ENCODE measurements at places on chromosomes 2 and 18.

DNA sequence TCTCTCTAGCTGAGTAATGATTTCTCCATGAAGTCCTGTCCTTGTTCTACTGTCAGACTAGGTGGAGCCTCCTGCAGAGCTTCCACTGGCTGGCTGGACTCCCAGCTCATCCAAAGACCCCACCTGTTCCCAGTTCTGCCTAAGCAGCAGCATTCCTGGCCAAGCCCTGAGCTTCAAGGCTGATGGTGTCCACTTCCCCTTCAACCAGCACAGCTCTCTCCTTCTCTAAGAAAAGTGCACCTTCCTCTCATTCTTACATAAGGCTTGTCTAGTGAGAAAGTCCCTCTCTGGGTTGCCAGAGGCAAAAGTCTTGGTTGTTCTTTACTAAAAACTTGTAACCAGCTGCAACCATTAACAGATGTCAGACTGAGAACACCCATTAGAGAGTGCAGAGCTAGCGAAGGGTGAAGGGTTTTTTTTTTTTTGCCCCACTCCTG, 58.9 kb downstream of the CXCR4 start:
- no peak for DNase-seq

DNA sequence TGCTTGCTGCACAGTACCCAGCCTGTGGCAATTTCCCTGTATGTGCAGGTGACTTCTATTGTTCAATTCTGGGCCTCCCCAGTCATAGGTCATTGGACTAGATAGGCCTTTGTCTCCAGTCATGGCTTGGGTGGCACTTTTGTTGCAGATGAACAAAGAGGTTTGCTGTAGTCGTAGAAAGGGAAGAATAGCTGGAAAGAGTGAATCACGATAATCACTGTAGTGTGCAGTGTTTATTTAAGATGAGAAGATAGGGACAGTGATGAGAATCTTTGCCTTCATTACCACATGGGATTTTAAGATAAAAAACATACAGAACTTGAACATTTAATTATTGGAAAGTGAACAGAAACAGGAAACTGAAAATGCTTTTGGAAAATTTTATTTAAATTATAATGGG, 156.1 kb upstream of the CYRIA start:
- no peak for DNase-seq

DNA sequence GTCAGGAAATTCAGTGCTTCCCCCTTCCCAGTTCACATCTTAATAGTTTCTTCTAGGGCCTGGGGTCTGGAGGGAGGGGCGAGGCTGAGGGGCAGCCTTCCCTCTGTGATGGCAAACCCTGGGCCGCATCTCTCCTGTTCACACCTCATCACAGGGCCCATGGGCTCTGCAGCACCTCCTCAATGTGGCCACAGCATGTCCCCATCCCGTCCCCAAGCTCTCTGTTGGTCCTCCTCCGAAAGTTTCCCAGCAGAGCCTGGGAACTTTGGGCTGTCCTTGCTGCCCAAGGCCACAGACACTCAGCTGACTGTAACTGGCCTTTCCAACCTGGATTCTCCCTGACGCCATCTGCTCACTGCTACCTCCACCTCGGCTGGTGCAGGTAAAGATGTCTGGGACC, 112.7 kb upstream of the PTPRM start:
- no peak for DNase-seq

DNA sequence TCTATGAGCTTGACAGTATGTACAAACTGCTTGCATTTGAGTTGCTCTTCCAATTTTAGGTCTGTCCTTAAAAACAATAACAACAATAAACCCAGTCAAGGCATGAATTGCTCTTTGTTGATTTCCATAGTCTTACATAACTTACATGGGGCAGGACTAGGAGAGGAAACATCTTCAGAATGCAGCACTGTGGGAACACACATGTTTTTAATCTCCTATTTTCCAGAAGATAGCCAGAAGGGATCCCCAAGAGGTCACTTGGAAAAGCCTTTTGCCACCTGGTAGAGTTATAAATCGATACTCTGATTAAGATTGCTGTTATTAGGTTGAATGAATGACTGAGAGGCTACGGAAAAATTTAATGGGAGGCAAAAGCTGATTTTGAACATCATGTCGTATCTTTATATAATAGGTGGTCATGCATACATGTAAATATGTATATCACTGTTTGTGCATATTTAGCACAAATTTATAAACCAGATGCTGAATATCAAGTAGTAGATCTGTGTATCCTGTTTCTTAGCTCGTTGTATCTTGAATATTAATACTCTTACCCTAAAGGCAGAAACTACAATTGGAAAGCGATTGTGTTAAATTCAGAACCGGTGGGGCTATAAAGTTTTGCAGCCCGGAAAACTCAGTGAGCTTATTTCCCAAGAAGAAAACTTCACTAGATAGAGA, 479.4 kb upstream of the TCF4 start:
- no peak for DNase-seq

GRCh38 chr2:119629323-119629825, 49.6 kb upstream of the TMEM177 start:
- no peak for DNase-seq

Data from D721Med (cell line).